ENCODE measurements at places on chromosomes 13 and 19.

GRCh38 chr13:41565846-41566245 is 108.5 kb downstream of the RGCC start:
- no peak for DNase-seq

- DNase-seq: no peak
Observed at GRCh38 chr19:33740811-33741396, 55.8 kb upstream of the KCTD15 start.

DNA sequence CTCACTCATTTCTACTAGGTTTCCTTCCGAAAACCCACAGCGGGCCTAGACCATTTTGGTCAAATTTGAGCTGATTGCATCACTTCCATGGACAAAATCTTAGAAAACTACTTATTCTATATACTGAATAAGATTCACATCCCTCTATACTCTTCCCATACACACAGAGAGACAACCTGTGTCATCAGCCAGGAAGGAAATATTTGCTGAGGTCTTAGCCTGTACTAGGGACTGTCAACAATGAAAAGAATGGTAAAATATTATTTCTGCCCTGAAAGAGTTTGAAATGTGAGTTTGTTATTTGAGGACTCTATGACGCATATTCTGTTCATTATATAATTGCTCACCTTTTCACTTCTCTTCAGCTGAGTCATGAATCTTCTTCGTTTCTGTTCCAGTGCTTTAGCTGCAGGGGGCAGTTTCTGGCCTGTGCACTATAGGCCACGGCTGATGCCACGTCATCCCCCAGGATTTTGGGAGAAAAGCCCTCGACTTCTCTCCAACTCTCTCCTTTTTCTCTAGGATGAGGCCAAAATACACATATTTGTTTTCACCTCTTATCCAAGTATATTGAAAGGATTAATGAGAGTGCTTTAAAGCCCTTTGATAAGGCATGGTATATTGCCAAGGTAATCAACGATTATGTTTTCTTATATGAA is 47.7 kb downstream of the GSX1 start:
- DNase-seq: no peak

DNA sequence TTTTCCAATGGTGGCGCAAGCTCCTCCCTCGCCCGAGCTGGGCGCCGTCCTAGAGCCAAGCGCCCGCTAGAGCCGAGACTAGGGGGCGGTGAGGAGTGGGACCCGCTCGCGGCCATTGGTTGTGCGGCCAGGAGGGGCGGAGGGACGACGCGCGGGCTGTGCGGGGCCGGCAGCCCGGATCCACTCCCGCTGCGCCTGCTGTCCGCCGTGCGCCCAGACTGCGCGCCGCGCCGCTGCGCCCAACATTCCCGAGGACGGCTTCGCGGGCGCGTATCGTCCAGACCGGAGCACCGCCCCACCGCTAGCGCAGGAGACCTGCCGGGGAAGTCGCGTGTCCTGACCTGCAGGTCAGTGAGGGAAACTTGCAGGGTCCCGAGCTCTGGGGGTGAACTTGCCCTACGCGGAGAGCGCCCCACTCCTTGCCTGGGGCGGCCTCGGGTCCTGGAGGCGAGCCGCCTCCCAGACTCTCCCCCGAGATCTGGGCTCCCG is at the start of gene SERTM1:
Gene SERTM1, plus strand, starts transcription at position 183 of the 489 bp plus-strand sequence. CDS start 21,059 bp downstream, outside the sequence.
- DNase-seq: no peak

DNA sequence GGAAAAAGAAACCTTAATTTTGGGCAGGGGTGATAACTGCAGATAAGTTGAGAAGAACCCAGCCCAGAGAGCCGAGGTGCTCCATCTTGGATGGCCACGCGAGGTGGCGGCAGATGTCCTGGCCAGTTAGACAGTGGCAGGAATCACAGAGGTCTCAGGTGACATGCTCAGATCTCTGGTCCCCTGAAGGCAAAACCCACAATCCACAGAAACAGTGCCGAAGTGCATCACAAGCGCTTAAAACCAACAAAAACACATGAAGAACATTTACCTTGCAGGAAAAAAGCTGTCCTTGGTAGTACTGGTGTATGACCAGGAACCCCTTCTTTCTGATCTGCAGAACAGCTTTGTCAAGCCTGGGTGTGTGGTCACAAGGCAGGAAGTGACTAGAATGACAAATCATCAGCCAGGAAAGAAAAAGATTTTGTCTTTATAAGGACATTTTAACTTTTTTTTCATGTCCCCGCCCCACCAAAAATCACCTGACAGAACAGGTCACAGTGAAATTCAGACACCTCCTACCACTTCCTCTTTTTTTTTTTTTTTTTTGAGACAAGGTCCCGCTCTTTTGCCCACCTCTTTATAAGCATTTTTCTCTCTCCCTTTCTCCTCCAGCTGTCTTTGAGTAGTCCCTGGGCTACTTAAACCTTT is at the start of gene LCP1:
Gene LCP1, minus strand, starts transcription at position 338 of the 651 bp plus-strand sequence. CDS start 22,515 bp downstream, outside the sequence.
- peak; percentile 67 for DNase-seq

DNA sequence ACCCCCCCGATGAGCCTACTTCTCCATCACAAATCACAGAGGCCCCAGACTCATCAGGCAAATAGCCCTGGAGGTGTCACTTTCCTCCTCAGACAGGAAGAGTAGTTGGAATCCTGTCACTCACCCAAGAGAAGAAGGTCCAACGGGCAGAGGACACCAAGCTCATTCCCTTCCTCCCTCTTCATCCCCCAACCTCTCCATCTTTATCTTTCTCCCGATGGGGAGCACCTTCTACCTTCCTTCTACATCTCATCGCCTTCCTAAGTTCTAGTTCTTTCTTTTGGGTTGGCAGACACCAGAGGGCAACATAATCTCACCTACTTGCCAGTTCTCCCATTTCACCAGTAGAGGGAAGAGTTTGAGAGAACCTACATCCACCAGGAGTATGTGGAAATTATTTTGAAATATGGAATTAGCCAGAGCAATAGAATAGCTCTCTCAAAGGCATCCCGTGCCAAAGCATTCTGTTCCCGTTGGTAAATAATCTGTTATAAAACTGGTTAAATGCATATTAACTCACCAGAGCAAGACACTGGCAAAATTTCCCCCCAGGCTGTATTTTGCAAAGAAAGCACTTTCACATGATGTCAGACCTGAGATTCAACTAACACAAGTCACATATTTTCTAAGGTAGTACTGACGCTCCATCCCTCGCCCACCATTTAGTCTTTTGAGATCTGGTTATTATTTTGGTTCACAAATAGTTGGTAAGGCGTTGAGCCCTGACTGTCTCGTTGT is 55.0 kb downstream of the ZIC5 start:
- DNase-seq: no peak

DNA sequence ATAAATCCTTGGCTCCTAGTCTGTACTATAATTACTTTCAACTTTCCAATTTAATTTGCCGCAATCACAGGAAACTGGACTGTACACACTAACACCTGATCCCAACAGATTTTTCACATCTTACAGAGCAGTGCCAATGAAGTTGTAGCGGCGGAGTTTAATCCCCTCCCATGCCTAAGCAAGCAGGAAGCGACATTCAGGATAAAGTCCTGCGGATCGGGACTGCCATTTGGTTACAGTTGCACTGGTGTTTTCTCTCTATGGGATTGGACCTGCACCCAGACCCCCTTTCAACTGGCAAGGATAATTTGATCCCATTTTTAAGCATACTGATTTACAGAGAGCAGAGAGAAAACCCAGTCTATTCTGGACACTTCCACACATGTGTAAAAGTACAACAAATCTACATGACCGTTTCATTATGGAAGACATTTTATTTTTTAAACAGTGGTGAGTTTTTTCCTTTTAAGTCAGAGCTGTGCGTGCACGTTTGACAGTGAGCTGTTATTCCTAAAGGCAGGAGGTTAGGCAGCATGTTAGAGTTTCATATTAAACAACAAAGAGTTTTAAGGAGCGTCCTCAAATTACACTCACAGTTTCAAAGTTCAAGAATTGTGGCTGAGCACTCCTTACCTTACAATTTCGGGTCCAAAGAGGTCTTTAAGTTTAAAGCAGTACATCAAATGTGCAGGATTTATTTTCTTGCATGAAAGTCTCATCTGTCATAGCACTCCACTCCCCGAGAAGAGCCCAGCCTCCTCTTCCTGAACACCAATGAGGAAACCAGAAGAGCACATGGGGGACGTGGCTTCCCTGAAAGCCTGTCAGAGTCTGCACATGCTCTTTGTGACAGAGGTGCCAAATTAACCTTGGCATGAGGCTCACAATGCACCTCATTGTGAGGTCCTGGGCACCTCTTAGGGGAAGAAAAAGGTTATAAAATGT is 141.6 kb upstream of the RFC3 start:
- no peak for DNase-seq

DNA sequence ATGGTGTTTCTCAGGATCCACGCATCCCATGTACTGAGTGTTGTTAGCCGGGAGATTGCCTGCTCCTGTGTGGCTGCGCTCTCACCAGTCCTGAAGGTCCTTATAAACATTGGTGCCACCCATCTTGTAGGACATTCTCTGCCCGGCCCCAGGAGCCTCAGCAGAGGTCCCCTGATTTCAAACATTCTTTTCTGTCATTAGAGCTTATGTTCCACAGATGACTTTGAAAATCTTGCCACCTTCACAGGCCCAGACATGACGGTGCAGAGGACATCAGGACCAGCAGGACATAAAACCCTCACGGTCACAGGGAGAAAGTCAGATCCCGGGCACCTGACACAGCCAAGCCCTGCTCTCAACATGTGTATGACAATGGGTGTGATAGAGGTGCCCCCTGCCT is 33.2 kb upstream of the PEPD start:
- DNase-seq: no peak

DNA sequence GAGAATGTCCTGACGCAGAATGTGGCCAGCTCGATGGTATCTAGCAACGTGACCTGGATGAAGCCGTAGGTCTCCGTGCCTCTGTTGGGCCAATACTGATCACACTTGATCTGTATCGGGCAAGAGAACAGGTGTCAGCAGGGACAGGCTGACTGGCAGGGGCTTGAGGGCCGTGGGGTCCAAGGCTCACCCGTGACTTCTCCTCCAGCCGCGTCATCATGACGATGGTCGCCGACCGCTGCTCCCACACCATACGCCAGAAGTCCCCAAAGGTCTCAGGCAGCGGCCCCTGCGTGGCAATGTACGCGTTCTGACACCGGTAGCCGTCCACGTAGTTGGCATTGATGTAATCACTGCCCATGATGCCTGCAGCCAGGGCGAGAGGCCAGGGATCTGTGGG is 126.2 kb downstream of the PTPRS start:
- no peak for DNase-seq

DNA sequence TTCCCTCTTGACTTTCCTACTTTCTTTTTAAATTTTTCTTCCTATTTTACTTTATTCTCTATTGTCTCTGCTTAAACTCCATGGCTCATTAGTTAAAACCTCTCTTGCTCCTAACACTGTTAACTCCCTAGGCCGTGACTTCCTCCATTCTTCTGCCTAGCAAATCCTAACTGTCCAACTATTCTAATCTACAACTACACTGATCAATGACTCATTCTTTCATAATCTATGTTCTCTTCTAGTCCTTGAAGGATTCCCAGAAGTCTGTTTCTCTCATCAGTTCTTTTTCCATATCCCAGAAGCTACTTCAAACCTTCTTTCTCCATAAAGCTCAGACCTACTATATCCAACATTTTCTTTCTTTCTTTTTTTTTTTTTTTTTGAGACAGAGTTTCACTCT is 66.9 kb downstream of the MICU2 start:
- DNase-seq: no peak

DNA sequence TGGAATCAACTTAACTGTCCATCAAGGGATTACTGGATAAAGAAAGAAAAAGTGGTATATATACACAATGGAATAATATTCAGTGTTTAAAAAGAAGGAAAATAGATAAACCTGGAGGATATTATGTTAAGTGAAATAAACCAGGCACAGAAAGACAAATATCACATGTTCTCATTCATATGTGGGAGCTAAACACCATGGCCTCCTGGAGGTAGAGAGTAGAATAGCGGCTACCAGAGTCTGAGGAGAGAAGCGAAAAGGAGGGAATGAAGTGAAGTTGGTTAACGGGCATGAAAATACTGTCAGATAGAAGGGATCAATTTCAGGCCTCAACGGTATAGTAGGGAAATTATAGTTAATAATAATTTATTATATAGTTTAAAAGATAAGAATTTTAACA is 147.5 kb upstream of the OBI1 start:
- no peak for DNase-seq

DNA sequence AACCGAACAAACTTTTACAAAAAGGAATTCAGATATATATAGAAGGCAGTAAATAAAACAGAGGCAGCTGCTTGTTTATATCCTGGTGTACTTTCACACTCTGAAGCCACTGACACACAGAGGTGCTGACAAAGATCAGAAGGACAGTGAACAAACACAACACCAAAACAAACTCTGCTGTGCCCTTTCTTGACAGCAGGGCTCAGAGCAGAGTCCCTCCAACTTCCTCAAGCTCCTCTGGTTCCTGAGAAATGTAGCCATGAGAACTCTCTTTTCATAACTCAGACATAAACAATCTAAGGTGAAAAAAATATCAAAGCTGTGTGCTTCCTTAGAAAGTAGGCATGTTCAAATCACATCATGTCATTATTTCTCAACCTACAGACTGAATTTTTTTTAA is 1052.8 kb upstream of the SPRY2 start:
- DNase-seq: no peak

- no peak for DNase-seq
Observed at GRCh38 chr19:14375582-14376291, 5.5 kb upstream of the ADGRE5 start.

GRCh38 chr19:57566396-57567265 is 7.0 kb upstream of the ZNF550 start:
- no peak for DNase-seq

GRCh38 chr13:31207661-31208552 is 8.1 kb downstream of the B3GLCT start:
- DNase-seq: no peak

DNA sequence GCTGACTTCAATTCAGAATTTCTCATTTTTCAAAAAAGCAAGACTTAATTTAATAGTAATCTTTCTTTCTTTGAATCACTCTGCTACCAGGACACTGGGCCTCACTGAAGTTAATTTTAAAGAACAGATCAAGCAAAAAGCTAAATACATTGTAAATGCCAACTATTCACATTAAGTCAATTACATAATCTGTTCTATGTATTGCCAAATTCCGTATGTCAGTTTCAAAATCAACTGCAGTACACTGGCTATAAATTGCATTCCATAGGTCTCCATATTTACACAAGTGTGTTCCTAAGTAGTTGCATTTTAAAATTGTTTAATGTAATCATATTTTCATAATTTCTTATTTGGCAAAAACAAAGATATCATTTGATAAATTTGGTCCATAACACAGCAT is 10.1 kb downstream of the FOXO1 start:
- DNase-seq: no peak

DNA sequence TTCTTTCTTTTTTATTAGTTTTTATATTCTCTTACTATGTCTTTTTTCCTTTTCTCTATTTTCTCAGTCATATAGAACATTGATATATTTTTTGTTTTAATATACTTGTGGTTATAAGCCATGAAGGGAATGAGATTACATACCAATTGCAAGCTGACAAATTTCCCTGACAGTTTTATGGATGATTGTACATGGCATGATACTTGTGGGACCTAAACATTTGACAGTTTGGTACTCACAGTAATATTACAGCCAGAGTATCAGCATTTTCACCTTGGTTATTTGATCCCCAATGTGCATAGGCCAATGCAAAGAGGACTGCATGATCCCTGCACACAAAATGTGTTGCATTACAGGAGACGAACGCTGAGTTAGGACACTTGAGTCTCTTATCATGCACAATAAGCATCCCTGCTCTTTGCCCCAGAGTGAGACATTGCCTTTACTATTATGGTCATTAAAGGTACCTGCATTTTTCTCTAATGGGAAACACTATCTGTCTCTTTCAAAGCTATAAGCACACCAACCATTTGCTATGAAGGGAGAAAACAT is 713.4 kb upstream of the PCDH20 start:
- DNase-seq: no peak

Measured in stimulated activated CD4-positive, alpha-beta T cell treated with anti-CD3 and anti-CD28 coated beads, Interleukin-1b, Interleukin-23, amount 100 ng/mL, for 1 hour (primary cell).